A549 treated with RU486 at 1 μM for 4 hours (cell line): ENCODE measurements at places on chromosomes 1 and 21. TPM values are rescaled to one million over a fixed set of nuclear protein-coding genes. Genes with fewer than 3 reads are reported as not detected.

The TRIM63 gene
- total RNA-seq: 0.07 to 0.08 TPM in 2 of 5 replicates, not detected in the others

The LMX1A gene
- total RNA-seq: not detected in 5 replicates

The OPRD1 gene
- 0.02 to 0.14 TPM (median 0.03 TPM) in 5 replicates for total RNA-seq

The AADACL4 gene
- not detected in 5 replicates for total RNA-seq

The COG2 gene
- total RNA-seq: 18.8 to 23.3 TPM (median 20.0 TPM) in 5 replicates

The HSD3B1 gene
- not detected in 5 replicates for total RNA-seq

The GUCA2B gene
- total RNA-seq: 0.28 to 0.38 TPM in 2 of 5 replicates, not detected in the others

The FBXO2 gene
- total RNA-seq: 6.0 to 11.7 TPM (median 9.1 TPM) in 5 replicates
